ENCODE measurements at places on chromosomes 12 and 14.

DNA sequence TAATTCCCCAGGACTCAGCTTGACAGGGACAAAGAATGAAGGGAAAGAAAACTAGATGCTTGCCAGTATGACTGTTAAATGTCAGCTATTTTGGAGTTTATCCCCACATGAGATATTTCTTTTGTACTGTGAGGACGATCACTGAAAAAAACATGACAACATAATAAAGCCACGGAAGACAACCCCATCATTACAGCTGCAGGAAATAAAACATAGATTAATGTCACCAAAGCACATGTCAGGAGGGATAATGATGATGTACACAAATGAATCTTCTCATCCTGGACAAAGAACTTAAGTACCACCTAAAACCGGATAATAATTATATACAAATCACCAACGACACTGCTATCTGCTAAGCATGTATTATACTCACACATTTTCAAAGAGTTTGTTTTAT lies 84.6 kb upstream of the GRIP1 start:
- H3K27me3 ChIP-seq: no peaks in the 10 kb centered on the region

- H3K36me3 ChIP-seq: no peaks in the 10 kb centered on the region
- no peaks in the 10 kb centered on the region for H3K27me3 ChIP-seq
- DNase-seq: no peak
- H3K4me3 ChIP-seq: no peak overlapping the region
Measured at GRCh38 chr12:42729535-42729900, 140.0 kb upstream of the PRICKLE1 start.

DNA sequence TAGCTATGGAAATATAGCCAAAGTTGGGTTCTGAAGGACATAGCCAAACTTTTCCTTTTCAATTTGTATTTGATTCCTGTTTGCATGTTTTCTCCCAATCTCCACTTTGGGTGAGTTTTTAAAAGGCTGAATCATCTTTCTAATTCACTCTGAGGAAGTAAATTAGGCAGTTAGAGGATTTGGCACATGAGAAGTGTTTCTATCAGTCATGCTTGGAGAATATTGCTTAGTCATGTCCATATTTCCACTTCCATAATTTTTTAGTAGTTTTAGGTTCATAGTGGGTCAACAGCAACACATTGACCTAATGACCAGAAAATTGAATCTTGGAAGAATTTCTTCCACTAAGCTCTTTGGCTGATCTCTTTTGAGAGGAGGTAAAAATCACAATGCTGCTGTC lies 21.8 kb downstream of the IRAK3 start:
- no peaks in the 10 kb centered on the region for H3K27me3 ChIP-seq
- DNase-seq: no peak
- H3K36me3 ChIP-seq: no peaks in the 10 kb centered on the region
- no peaks in the 10 kb centered on the region for H3K4me1 ChIP-seq
- H3K27ac ChIP-seq: no peak overlapping the region
- no peak overlapping the region for H3K4me3 ChIP-seq

DNA sequence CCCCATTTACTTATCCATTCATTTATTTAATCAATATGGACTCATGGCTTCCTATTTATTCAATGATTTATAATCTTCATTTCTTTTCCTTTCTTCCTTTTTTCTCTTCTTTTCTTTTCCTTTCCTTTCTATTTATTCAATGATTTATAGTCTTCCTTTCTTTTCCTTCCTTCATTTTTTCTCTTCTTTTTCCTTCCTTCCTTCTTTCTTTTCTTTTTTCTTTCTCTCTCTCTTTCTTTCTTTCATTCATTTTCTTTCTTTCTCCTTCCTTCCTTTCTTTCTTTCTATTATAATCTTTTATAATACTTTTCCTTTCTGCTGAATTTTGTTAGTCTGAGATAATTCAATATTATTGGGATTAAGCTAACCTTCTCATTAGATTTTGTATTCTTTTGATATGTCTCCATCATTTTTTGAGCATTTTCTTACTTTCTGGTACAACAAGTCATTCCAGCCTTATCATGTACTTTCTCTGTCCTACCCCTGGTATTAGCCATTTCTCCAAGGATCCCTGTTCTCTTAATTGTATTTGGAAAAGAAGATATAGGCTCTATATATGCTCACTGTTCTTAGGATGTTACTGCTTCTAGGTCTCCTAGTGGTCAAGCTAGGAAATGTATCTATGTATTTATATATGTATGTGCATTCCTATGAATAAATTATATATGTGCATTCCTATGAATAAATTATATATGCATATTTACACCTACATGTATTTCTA lies 12.1 kb downstream of the LACRT start:
- H3K27ac ChIP-seq: no peak overlapping the region
- no peak overlapping the region for H3K4me3 ChIP-seq
- H3K4me1 ChIP-seq: no peaks in the 10 kb centered on the region
- no peaks in the 10 kb centered on the region for H3K27me3 ChIP-seq

DNA sequence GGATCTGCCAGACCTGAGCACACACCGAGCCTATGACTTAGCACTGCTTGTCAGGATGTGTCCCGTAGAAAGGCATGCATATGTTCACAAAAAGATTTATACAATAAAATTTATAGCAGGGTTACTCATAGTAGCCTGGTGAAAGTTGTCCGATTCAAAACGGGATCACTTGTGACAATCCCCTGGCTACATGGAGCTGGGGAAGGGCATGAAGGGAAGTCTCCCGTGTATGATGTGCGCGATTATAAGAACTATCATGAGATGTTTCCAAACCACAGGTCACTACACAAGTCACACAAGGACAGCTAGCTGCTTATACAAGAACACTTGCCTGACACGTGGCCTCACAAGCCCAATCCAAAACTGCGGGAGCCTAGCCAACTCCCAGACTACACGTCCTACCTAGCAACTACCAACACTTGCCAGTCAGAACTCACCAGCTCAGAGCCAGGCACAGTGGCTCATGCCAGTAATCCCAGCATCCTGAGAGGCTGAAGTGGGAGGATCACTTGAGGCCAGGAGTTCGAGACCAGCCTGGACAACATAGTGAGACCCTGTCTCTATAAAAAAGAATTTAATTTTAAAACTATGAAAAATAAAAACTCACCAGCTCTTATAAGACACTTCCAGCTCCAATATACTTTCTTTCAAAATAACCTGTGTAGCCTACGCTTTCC lies 7.5 kb upstream of the CDCA4 start:
- H3K4me3 ChIP-seq: no peak overlapping the region
- H3K4me1 ChIP-seq: no peaks in the 10 kb centered on the region
- no peak for DNase-seq
- H3K27ac ChIP-seq: no peak overlapping the region
- H3K27me3 ChIP-seq: peaks cover 8% of the 10 kb centered on the region
